Activated T-helper 1 cell treated with anti-CD3 and anti-CD28 coated beads, Interleukin-12 subunit alpha, Interleukin-12 subunit beta, Interleukin-2, Interleukin-4 antibody, amounts not matched to agents 30 ng/mL and 10 ng/mL and 1 ng/mL, durations not matched to agents 14 hours and 24 hours and 36 hours (primary cell): ENCODE measurements at places on chromosomes 16 and 17.
A peak's percentile ranks its signal among the peaks of the same experiment; 100 is the strongest.

DNA sequence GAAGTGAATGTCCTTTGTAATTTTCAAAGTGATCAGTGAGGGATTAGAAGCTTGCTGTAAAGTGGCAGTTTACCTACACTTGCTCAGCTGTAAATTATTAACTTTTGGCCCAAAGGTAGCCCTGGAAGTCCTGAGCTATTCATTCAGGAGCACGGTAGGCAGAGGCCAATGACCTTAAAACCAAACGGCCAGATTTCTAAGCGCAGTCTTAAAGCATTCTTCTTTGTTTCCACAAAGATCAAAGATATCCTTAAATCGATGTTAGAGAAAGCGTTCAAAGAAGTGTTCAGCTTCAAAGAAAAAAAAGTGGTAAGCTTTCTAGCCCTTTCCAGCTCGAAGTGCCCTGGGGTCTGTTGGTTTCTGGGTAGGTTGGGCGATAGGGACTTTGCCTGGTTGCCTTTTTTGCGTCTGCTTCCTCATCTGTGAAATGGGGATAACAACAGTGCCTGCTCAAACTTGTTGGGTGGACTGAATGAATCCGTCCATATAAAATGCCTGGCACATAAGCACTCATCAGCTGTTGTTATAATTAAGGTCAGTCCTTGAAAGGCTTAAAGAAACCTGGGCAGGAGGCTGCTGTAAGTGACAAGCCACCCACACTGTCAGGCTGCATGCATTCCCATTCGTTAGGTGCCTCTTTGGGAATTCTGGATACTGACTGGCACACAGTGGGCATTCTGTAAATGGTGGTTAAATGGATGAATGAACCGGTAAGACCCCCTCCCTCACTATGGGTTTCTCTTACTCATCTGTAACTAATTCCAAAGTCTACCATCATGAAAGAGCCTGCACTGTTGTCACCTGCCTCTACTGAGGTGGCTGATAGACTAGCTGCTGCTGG is 113.2 kb downstream of the PRKCA start:
- no peak overlapping the region for H3K4me3 ChIP-seq
- peaks cover 48% of the 10 kb centered on the region for H3K4me1 ChIP-seq
- peaks cover 16% of the 10 kb centered on the region for H3K36me3 ChIP-seq
- H3K27ac ChIP-seq, result no peak overlapping the region

DNA sequence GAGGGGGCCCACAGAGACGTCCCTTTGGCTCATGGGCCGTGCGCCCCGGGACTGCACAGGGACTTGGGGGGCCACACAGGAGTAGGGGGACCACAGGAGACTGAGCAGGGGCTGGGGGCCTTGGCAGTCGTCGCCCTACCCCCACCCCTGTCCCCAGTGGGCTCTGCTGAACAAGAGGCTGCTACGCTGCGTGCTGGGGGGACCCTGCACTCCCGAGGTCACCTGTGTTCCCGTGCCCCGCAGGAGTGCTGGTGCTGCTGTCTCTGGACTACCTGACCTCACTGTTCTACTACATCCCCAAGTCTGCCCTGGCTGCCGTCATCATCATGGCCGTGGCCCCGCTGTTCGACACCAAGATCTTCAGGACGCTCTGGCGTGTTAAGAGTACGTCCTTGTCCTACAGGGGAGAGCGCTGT is 14.4 kb upstream of the RNF213 start:
- DNase-seq, result no peak
- H3K4me1 ChIP-seq, result no peaks in the 10 kb centered on the region
- no peak overlapping the region for H3K4me3 ChIP-seq
- H3K27ac ChIP-seq, result no peak overlapping the region
- H3K36me3 ChIP-seq, result no peaks in the 10 kb centered on the region

- peaks cover 15% of the 10 kb centered on the region for H3K36me3 ChIP-seq
- H3K4me3 ChIP-seq, result no peak overlapping the region
- no peak for DNase-seq
- peaks cover 36% of the 10 kb centered on the region for H3K4me1 ChIP-seq
- H3K27me3 ChIP-seq, result no peaks in the 10 kb centered on the region
Measured at GRCh38 chr16:67963662-67964321, 4.6 kb downstream of the SLC12A4 start.

- H3K27ac ChIP-seq, result no peak overlapping the region
- peaks cover 4% of the 10 kb centered on the region for H3K4me1 ChIP-seq
- H3K36me3 ChIP-seq, result peaks cover 87% of the 10 kb centered on the region
- H3K27me3 ChIP-seq, result no peaks in the 10 kb centered on the region
- no peak overlapping the region for H3K4me3 ChIP-seq
Measured at GRCh38 chr16:16118337-16118736, 105.0 kb downstream of the ABCC6 start.

- H3K27ac ChIP-seq, result peak overlapping the region; percentile 35
- DNase-seq, result no peak
- peaks cover 25% of the 10 kb centered on the region for H3K36me3 ChIP-seq
- H3K4me3 ChIP-seq, result peak overlapping the region; percentile 94
- no peaks in the 10 kb centered on the region for H3K27me3 ChIP-seq
Measured at GRCh38 chr16:23679986-23680336, 1.3 kb downstream of the PLK1 start.

- H3K27ac ChIP-seq, result no peak overlapping the region
- H3K4me3 ChIP-seq, result no peak overlapping the region
- no peak for DNase-seq
- H3K4me1 ChIP-seq, result no peaks in the 10 kb centered on the region
- no peaks in the 10 kb centered on the region for H3K36me3 ChIP-seq
Measured at GRCh38 chr16:49631187-49632041, 224.5 kb downstream of the ZNF423 start.

DNA sequence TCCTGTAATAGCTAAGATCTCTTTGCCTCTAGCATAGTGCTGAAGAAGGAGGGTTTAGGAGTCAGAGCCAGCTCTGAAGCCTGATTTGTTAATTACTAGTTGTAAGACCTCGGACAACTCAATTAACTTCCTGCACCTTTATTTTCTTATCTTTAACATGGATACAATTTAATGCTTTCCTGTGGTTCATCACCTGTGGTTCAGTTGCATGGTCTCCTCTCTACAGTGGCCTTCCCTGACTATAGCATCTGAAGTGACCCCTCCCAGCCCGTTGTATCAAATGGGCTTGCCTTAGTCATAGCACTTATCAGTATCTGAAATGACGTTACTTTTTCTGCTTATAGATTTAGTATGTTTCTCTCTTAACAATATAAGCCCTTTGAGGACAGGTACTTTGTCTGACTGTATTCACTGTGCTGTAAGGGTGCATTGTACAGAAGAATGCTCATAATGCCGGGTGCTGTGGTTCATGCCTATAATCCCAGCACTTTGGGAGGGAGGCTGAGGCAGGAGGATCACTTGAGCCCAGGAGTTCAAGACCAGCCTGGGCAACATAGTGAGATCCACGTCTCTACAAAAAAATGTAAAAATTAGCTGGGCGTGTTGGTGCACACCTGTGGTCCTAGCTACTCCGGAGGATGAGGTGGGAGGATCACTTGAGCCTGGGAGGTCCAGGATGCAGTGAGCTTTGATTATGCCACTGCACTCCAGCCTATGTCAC is 2.6 kb upstream of the NDE1 start:
- H3K4me3 ChIP-seq, result no peak overlapping the region
- H3K4me1 ChIP-seq, result peaks cover 21% of the 10 kb centered on the region
- no peaks in the 10 kb centered on the region for H3K27me3 ChIP-seq
- peaks cover 7% of the 10 kb centered on the region for H3K36me3 ChIP-seq

DNA sequence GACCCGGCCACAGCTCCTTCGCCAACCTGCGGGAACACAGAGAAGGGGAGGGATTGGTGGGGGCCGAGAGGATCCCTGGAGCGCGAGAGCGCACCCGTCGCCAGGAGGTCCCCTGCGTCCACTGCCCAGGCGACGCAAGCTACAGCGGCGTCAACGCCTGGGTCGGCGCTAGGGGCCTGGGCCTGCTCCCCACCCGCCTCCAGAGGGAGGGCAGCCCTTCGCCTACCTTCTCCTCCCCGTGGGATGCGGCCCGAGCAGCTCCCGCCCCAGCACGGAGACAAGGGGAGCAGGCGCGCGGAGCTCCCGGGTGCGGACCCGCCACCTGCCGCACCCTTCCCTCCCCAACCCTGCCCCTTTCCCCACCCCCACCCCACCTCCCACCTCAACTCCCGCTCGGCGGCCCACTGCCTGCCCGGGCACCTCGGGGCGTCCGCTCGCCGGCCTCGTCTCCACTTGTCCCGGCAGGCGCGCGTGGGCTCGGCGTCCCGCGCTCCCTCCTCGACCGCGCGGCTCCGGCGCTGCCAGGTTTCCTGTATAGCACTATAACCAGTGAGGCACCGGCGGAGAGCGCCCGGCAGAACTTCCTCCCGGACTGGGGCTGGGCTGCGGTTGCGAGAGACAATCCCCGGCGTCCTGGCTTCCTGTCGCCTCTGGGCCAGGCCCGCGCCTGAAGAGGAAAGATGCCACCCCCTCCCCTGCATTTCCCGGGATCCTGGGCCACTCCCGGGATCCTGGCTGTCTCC is 119.1 kb upstream of the SMURF2 start:
- H3K27ac ChIP-seq, result peak overlapping the region; percentile 48
- peaks cover 6% of the 10 kb centered on the region for H3K27me3 ChIP-seq
- peak; percentile 61 for DNase-seq
- H3K4me3 ChIP-seq, result peak overlapping the region; percentile 78
- peaks cover 8% of the 10 kb centered on the region for H3K36me3 ChIP-seq
- peaks cover 29% of the 10 kb centered on the region for H3K4me1 ChIP-seq
